Keratinocyte (primary cell): ENCODE measurements at places on chromosomes 3 and 15. TPM values are rescaled to one million over a fixed set of nuclear protein-coding genes. Genes with fewer than 3 reads are reported as not detected.

The CHL1 gene
- 0.04 to 0.14 TPM (median 0.09 TPM) in 3 replicates for polyA plus RNA-seq

The ASB14 gene
- not detected in 3 replicates for polyA plus RNA-seq

The TF gene
- polyA plus RNA-seq, result 0.28 to 0.70 TPM (median 0.30 TPM) in 3 replicates

The HYAL1 gene
- 13.9 to 24.5 TPM (median 15.3 TPM) in 3 replicates for polyA plus RNA-seq

The MYL3 gene
- not detected in 3 replicates for polyA plus RNA-seq

- no peaks in the 10 kb centered on the region for H3K27me3 ChIP-seq
- peak; percentile 83 for DNase-seq
- peaks cover 35% of the 10 kb centered on the region for H3K4me1 ChIP-seq
Measured at GRCh38 chr3:139537361-139537760, 2.2 kb downstream of the RBP1 start.

DNA sequence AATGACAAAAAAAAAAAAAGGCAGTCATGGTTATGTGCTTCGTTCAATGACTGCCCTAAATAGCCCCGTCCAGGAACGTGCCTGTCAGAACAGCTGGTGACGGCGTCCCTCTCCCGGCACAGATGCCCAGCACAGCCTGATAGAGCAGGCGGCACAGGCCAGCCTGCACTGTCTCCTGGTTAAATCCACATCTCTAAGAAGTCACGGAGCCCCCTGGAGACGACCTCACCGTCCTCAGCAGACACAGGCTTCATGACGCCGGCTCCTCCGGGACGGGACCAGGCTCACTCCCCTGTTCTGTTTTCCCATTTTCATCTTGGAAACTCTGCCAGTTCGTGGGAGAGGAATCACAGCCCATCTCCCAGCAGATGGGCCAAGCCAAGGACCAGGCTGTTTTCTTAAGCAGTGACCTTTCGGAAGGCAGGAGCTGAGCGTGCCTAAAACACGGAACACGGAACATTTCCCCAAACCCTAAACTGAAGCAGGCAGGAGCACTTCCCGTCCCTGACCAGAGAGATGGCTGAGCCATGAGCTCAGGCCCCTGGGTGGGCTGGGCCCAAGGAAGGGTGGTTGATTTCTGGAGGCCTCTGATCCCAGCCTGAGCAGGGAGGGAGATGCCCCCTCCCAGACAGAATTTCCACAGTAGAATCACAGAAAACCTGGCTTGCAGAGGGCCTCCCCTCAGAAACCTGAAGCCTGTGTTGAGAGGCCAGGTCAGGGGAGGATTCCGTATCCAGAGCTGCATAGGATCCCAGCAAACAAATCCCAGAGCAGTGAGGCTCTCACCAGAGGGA lies 35.9 kb downstream of the ADCY5 start:
- no peaks in the 10 kb centered on the region for H3K4me1 ChIP-seq
- H3K4me3 ChIP-seq, result no peak overlapping the region
- peaks cover 27% of the 10 kb centered on the region for H3K27me3 ChIP-seq
- H3K27ac ChIP-seq, result no peak overlapping the region
- no peak for DNase-seq

DNA sequence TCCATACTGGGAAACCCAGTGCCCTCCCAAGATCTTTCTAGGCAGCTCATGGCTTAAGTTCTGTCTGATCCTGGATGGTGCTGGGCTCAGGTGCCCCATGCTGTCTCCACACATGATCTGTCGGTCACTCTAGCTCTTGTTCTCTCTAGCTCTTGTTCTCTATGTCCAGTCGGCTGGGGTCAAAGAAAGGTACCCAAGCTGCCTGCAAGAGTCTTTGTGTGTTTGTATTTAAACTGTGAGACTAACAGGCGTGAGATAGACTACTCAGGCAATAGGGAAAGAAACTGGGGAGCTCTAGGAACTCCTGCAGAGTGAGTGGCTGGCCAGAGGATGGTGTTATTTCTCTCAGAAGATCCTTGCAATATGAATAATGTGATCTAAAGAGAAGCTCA lies 40.2 kb downstream of the GPR156 start:
- no peak overlapping the region for H3K4me3 ChIP-seq
- H3K36me3 ChIP-seq, result no peaks in the 10 kb centered on the region
- no peaks in the 10 kb centered on the region for H3K4me1 ChIP-seq

GRCh38 chr15:55909036-55909811 lies 84.2 kb downstream of the NEDD4 start:
- no peaks in the 10 kb centered on the region for H3K27me3 ChIP-seq

GRCh38 chr15:90318591-90318990 lies 33.5 kb upstream of the ZNF774 start:
- no peak for DNase-seq
- no peaks in the 10 kb centered on the region for H3K27me3 ChIP-seq
- no peak overlapping the region for H3K4me3 ChIP-seq
- H3K27ac ChIP-seq, result no peak overlapping the region
- H3K36me3 ChIP-seq, result no peaks in the 10 kb centered on the region

DNA sequence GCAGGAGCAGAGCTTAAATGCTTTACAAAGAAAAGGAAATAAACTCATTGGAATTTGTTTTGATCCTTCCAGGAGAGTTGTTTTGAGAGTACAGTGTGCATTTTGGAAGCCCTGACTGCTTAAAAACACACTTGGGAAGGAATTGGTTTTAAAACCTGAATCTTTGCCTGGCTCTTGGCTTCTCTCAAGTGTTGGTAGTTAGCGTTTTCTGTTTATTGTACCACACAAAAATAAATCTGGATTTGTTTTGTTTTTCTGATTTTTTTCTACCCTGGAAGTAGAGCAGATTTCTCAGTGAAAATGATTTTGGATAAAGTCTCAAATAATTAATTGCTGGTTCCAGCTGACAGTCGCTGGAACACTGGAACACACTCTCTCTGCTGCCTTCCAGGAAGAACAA lies 90.6 kb downstream of the CHST2 start:
- H3K27ac ChIP-seq, result no peak overlapping the region
- H3K36me3 ChIP-seq, result no peaks in the 10 kb centered on the region
- no peaks in the 10 kb centered on the region for H3K27me3 ChIP-seq
- H3K4me1 ChIP-seq, result no peaks in the 10 kb centered on the region

GRCh38 chr3:98806521-98806920 lies 43.4 kb downstream of the ST3GAL6 start:
- no peaks in the 10 kb centered on the region for H3K27me3 ChIP-seq
- peak overlapping the region; percentile 41 for H3K27ac ChIP-seq
- no peak overlapping the region for H3K4me3 ChIP-seq
- peaks cover 8% of the 10 kb centered on the region for H3K4me1 ChIP-seq

- no peak overlapping the region for H3K4me3 ChIP-seq
- H3K4me1 ChIP-seq, result peaks cover 15% of the 10 kb centered on the region
- no peak for DNase-seq
- H3K27me3 ChIP-seq, result no peaks in the 10 kb centered on the region
- H3K36me3 ChIP-seq, result no peaks in the 10 kb centered on the region
- H3K27ac ChIP-seq, result no peak overlapping the region
Measured at GRCh38 chr3:127450331-127450730, 140.2 kb downstream of the TPRA1 start.
